Fibroblast of the conjunctiva (primary cell): ENCODE measurements at places on chromosomes 1 and 21.

- DNase-seq, result no peak
Measured at GRCh38 chr1:103109311-103109920, 1.1 kb upstream of the COL11A1 start.

DNA sequence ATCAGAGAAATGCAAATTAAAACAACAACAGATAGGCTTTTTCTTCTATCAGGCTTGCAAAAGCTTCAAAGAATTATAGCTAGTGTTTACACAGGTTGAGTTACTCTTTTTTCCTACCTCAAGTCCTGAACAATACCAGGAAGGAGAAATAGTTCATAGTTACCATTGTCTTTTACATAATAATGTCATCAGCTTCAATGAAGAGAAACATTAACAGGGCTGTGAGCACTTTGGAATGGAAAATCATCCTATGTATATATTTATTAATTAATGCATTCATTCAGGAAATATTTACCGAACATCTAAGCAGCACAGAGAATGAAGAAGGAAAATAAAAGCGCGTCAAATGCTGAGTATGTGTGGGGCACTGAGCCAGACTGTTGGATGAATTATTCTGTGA is 197.3 kb downstream of the ZBTB18 start:
- DNase-seq, result no peak

GRCh38 chr1:193270996-193271395 is 84.6 kb upstream of the B3GALT2 start:
- peak; percentile 5 for DNase-seq

GRCh38 chr1:164662462-164662861 is 103.5 kb downstream of the PBX1 start:
- no peak for DNase-seq
